Stimulated activated naive CD8-positive, alpha-beta T cell treated with anti-CD3 and anti-CD28 coated beads, Interleukin-15, Interleukin-2, amounts not matched to agents 100 U/mL and 50 U/mL, for 24 hours (primary cell): ENCODE measurements at places on chromosomes 1 and 21.

- no peak for DNase-seq
These were observed 66.1 kb downstream of the NCAM2 start for GRCh38 chr21:21064353-21064752.

- DNase-seq = no peak
These were observed 69.7 kb downstream of the NOS1AP start for GRCh38 chr1:162139211-162139610.

DNA sequence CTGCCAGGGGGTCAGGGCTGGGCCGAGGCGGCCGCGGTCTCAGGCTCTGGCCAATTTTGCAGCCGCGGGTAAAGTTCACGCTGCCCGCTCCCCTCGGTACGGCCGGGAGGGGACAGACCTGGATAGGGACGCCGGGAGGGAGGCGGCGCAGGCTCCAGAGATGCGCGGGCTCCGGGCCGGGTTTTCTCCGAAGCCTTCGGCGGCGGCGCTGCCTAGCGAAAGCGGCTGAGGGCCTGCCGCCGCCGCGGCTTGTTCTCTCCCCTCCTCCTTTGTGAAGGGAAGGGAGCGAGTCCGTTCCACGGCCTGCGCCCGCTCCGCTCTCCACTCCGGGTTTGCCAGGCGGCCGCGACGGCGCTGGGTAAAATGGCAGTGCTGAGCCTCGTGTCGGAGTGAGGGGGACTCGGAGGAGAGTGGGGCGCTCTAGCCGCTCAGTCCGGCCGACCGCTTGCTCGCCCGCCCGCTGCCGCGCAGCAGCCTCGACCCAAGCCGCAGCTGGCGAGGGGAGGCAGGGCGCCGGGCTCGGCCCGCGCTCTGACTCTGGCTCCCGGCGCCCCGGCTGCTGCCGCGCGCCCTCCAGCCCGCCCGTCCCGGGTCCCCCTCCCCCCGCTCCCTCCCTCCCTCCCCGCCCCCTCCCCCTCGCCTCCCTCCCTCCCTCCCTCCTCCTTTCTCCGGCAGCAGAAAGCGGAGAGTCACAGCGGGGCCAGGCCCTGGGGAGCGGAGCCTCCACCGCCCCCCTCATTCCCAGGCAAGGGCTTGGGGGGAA is at the start of gene ARID1A:
Gene ARID1A (plus strand): TSS at position 660 of the 763 bp plus-strand sequence. CDS start 389 bp downstream, outside the sequence.
- DNase-seq = peak; percentile 92

DNA sequence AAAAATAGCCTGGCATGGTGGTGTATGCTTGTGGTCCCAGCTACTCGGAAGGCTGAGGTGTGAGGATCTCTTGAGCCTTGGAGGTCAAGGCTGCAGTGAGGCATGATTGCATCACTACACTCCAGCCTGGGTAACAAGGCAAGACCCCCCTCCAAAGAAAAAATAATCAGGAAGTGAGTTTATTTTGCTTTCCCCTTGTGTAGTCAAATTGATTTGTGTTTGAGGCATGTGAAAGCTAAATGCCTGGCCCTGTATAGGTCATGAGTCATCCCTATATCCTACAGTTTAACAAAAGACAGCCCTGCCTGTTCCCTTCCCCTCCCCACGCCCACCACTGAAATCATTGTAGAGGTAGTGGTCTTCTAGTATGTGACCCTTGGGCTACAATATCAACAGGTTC is 241.4 kb upstream of the JUN start:
- no peak for DNase-seq

- no peak for DNase-seq
These were observed 56.6 kb downstream of the OLIG1 start for GRCh38 chr21:33126569-33126968.

DNA sequence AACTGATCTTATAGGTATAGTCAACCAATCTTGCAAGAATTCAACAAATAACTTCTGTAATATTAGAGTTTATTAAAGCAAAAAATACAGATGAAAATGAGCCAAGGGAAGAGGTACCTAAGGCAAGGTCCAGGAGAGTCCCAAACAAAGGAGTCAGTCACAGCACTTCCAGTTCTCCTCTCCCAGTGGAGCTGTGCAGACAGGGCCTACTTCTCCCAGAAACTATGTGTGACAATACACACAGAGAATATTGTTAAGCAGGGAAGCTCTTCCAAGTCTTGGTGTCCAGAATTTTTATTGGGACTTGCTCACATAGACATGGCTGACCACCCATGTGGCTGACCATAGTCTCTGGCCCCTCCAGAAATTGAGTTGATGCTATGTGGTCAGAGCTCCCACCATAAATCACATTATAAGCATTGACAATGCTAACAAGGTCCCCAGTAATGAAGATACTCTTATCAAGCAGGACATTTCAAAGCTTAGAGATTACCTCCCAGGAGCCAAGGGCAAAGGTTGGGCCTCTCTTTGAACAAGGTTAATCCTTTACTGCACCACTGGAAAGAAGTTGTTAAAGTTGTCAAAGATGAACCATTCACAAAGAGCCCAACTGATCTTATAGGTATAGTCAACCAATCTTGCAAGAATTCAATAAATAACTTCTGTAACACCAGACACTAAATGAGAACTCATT is 3.5 kb upstream of the CD244 start:
- DNase-seq = no peak

DNA sequence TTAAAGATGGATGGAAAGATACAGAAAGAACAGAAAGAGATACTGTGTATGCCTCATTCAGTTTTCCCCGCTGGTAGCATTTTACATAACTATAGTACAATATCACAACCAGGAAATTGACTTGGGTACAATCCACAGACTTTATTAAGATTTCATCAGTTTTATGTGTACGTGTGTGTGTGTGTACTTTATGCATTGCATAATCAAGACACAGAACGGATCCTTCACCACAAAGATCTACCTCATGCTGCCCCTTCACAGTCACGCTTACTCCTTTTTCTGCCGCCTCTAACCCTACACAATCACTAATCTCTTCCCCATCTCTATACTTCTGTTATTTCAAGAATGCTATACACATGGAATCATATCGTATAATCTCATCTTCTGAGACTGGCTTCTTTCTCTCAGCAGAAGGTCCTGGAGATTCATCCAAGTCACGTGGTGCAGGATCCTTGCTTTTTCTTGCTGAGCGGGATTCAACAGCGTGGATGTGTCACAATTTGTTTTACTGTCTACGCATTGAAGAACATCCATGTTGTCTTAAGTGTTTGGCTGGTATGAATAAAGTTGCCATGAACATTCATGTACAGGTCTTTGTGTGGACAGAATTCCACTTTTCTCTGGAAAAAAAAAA is 76.7 kb downstream of the SLC35F3 start:
- no peak for DNase-seq

DNA sequence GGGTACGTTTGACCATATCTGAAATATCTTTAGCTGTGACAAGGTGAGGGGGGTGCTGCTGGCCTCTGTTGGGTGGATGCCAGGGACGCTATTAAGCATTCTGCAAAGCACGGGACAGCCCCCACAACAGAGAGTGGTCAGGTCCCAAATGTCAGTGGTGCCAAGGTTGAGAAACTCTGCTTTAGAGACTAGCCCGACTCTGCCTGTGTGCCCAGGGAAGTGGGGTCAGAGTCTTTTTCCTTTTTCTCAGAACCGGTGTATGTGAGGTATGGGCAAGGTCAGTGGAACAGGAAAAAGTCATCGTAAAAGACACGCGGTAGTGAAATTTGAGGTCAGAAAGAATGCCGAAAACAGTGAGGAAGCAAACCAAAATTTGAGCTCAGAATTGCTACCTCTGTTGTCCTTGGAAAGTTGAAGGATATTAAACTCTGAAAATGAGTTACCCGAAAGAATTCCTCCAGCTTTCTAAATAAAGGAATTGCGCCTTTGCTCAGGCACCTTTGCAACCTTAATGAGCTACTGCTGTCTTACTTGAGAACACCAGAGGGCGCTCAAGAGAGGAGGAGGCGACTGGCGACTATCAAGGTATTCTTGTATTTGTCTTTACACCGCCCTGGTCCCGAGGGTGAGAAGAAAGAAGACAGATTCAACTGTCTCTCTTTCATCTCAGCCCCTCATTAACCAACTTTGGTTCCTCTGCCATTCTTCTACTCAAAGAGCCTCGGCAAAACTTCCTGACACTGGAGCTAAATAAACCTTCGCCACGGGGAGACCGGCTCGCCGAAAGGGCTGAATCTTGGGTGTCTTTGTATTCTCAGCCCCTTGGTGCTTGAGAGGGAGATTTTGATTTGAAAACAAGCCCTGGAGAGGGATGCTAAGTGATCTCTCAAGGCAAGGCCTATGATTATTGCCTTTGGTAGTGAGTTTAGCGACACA is 85.4 kb upstream of the OLIG2 start:
- peak; percentile 42 for DNase-seq

GRCh38 chr1:74038042-74038441 is 159.9 kb downstream of the LRRIQ3 start:
- no peak for DNase-seq

DNA sequence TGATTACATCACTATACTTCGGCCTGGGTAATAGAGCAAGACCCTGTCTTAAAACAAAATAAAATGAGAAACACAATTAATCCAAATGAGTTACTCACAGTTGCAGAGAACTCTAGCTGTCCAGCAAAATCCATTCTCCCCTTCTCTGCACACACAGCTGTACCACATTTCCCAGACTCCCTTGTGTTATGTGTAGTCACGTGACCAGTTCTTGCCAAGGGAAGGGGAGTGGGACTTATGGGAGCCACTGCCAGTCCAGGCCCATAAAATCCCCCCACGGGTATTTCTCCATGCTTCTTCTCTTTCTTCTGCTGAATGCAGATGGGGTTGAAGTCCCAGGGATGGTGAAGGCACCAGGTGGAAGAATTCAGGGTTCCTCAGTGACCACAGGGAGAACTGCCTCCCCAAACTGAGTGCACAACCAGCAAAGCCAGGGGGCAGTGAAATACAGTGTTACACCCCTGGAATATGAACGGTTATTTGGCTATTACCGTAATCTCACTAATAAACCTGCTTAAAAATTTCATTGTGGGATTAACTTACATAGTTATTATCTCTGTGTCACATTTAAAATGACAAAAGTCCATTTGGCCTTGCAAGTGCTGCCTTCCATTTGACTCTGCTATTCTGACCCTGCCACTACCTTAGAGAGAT is 85.6 kb upstream of the FMN2 start:
- no peak for DNase-seq

- peak; percentile 79 for DNase-seq
These were observed at the start of gene UFC1 for GRCh38 chr1:161153682-161154337. TSS of gene UFC1 (plus strand) at chr1:161153978. CDS start at chr1:161153998, 20 bp downstream.

- DNase-seq = no peak
These were observed 78.6 kb downstream of the RGS2 start for GRCh38 chr1:192887426-192887825.

DNA sequence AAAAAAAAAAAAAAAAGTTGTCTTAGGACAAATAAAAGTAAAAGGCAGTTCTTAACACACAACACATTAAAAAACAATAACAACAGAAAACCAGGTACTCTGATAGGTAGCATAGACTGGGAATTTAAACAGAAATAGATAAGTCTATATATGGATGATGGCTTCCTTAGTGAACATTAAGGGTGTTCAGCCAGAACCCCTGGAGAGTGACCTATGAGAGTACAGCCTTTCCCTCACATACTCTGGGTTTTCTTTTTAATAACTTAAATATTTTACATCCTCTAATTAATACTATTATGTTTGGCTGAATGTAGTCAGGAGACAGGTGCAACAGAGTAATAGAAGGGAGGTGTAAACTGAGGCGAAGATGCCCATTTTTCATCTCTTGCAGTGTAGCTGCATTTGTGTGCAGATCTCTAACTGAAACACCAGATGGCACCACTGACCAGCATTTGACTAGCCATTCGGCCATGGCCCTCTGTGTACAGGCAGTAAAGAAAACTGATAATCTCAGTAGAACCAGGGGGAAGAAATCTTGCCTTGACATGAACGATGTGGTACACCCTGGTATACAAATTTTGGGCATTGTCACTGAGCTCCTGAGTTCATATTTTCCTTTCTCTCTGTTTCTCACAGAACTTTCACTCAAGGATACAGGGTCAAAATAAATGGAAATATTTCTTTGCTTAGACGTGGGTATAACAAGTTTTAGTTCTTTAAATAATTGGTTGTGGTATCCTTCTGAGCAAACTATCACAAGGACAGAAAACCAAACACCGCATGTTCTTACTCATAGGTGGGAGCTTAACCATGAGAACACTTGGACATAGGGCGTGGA is 7.6 kb downstream of the TTF2 start:
- DNase-seq = peak; percentile 27

DNA sequence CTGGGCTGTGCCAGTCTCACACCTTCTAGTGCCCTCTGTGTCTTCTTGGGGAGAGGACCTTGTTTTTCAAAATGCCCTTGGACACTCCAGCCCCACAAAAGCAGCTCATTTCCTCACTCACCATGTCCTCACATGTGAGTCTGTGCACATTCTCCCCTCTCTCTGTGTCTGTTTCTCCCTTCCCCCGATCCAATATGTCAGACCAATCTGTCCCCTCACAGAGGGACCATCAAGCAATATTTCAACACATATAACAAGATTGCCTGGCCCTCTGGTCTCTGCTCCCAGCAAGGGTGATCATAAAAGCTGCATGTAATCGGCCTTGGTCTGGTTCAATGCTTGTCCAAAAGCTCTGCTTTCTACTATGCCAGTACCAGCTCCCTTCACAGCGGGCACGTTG is 261.2 kb downstream of the MATN1 start:
- DNase-seq = no peak

DNA sequence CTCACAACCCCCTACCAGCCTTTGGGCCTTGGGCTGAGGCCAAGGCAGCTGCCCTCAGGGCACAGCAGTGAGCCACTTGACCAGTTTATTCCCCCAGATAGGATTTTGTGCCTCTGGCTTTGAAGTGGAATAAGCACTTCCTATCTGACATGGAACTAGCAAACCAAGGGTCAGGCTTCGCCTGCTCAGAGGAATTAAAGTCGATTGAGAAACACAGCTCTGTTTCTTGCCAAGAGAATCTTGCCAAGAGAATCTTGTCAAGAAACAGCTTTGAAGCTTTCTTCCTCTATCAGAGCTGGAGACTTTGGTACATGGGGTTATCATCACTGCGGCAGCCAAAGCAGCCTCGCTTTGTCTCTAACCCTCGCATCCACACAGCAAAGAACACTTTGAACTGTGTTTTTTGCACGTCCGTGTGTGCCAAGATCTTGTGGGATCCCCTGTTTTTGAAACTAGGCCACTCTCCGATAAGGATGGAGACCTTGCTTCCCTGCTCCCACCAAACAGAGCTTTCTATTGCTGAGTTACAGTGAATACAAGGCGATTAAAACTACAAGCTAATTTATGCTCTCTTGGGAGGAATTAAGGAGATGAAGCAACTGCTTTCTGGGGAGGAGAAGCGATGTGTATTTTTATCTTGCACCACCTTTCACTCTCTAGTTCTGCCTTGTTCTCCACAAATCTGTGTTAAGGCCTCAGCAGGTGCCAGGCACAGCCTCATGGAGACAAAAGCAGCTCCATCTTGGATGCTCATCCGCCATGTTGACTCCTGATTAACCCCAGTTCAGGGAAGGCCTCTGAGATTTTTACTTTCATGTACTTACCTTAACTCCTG is 67.3 kb downstream of the RHOU start:
- DNase-seq = no peak

- no peak for DNase-seq
These were observed 23.8 kb downstream of the HSD11B1 start for GRCh38 chr1:209728466-209728865.
